ENCODE measurements at places on chromosomes 1 and 21. TPM values are rescaled to one million over a fixed set of nuclear protein-coding genes. Genes with fewer than 3 reads are reported as not detected.

GRCh38 chr1:203281851-203282661, 23.3 kb upstream of the BTG2 start:
- DNase-seq = no peak

- no peak for DNase-seq
Observed at GRCh38 chr1:23577056-23578004, 18.0 kb upstream of the ID3 start.

DNA sequence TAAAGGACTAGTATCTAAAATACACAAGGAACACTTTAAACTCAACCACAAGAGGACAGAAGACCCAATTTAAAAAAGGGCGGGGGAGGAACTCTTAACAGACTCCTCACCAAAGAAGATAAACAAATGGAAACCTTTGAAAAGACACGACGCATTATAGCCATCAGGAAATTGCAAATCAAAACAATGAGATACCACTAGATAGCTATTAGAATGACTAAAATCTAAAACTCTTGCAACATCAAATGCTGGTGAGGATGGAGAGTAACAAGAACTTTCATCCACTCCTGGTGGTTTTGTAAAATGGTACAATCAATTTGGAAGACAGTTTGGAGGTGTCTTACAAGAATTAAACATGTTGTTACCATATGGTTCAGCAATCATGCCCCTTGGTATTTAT, 708.2 kb downstream of the BRINP3 start:
- DNase-seq = no peak

GRCh38 chr21:34988139-34988538, 61.0 kb downstream of the RUNX1 start:
- no peak for DNase-seq

The HJV gene
- total RNA-seq = not detected

Data from HT-29 (cell line).